Subcutaneous preadipocyte (primary cell): ENCODE measurements at places on chromosomes 3 and 15. TPM values are rescaled to one million over a fixed set of nuclear protein-coding genes. Genes with fewer than 3 reads are reported as not detected.

The SGO1 gene
- 7.0 and 12.5 TPM in 2 replicates for total RNA-seq

The RAB43 gene
- 5.1 and 8.4 TPM in 2 replicates for total RNA-seq

The FRMD5 gene
- under 0.01 and 0.20 TPM in 2 replicates for total RNA-seq

The TEX9 gene
- 4.1 and 5.5 TPM in 2 replicates for total RNA-seq

The PAK6 gene
- not detected in 2 replicates for total RNA-seq

The CDHR4 gene
- 0.37 TPM in 1 of 2 replicates, not detected in the other for total RNA-seq

The PLCB2 gene
- total RNA-seq: 0.73 and 0.78 TPM in 2 replicates

The SPESP1 gene
- total RNA-seq: 4.8 and 8.8 TPM in 2 replicates

The MLF1 gene
- total RNA-seq: 3.5 and 4.4 TPM in 2 replicates

The FAM81A gene
- 2.2 and 3.3 TPM in 2 replicates for total RNA-seq

The PCOLCE2 gene
- total RNA-seq: 28.0 and 65.8 TPM in 2 replicates

The MOBP gene
- not detected in 2 replicates for total RNA-seq

The AMIGO3 gene
- total RNA-seq: 0.37 and 1.2 TPM in 2 replicates

The CCDC33 gene
- total RNA-seq: not detected in 2 replicates

The CACNA2D3 gene
- under 0.01 TPM in 1 of 2 replicates, not detected in the other for total RNA-seq

The EXD1 gene
- total RNA-seq: not detected in 2 replicates

The CORO2B gene
- total RNA-seq: 27.6 and 34.4 TPM in 2 replicates

The ENTPD3 gene
- total RNA-seq: not detected in 2 replicates

The SUSD5 gene
- 1.1 and 2.9 TPM in 2 replicates for total RNA-seq

The TM4SF1 gene
- 442 and 577 TPM in 2 replicates for total RNA-seq

The MED12L gene
- 0.37 and 0.39 TPM in 2 replicates for total RNA-seq

The NOX5 gene
- total RNA-seq: 0.20 and 0.37 TPM in 2 replicates

The GOLGA8M gene
- total RNA-seq: 0.73 TPM in 1 of 2 replicates, not detected in the other

The POTEB3 gene
- not detected in 2 replicates for total RNA-seq

The TRH gene
- total RNA-seq: not detected in 2 replicates

The C3orf85 gene
- not detected in 2 replicates for total RNA-seq

The CLRN1 gene
- not detected in 2 replicates for total RNA-seq

The SEMA6D gene
- total RNA-seq: under 0.01 and 0.59 TPM in 2 replicates

The PP2D1 gene
- not detected in 2 replicates for total RNA-seq

The CYP19A1 gene
- total RNA-seq: 6.3 and 34.5 TPM in 2 replicates

The QTRT2 gene
- 16.2 and 27.6 TPM in 2 replicates for total RNA-seq

The CHRFAM7A gene
- total RNA-seq: 0.20 TPM in 1 of 2 replicates, not detected in the other

The NUP210 gene
- not detected in 2 replicates for total RNA-seq

The NEIL1 gene
- total RNA-seq: 2.0 and 2.9 TPM in 2 replicates

The CCRL2 gene
- total RNA-seq: under 0.01 TPM in 1 of 2 replicates, not detected in the other

The APH1B gene
- total RNA-seq: 17.0 and 20.9 TPM in 2 replicates

The KLHL18 gene
- 18.0 and 21.9 TPM in 2 replicates for total RNA-seq

The SAMD7 gene
- total RNA-seq: not detected in 2 replicates

The PPP2R3A gene
- 15.8 and 23.5 TPM in 2 replicates for total RNA-seq

The ATP11B gene
- 55.5 and 73.9 TPM in 2 replicates for total RNA-seq

The UBAP1L gene
- total RNA-seq: 2.2 TPM in 2 replicates

The SCN5A gene
- total RNA-seq: 0.20 and 0.37 TPM in 2 replicates

The PLSCR2 gene
- total RNA-seq: not detected in 2 replicates

The AADACL2 gene
- total RNA-seq: not detected in 2 replicates

The SH3GL3 gene
- total RNA-seq: under 0.01 and 0.20 TPM in 2 replicates

The RTP2 gene
- not detected in 2 replicates for total RNA-seq

The DCLK3 gene
- under 0.01 TPM in 1 of 2 replicates, not detected in the other for total RNA-seq

The HHATL gene
- not detected in 2 replicates for total RNA-seq

The AADAC gene
- under 0.01 TPM in 1 of 2 replicates, not detected in the other for total RNA-seq

The ISLR2 gene
- not detected in 2 replicates for total RNA-seq

The KCNAB1 gene
- total RNA-seq: under 0.01 TPM in 1 of 2 replicates, not detected in the other

The CHRNA7 gene
- total RNA-seq: under 0.01 TPM in 2 replicates

The TGM5 gene
- total RNA-seq: not detected in 2 replicates

The DAZL gene
- 0.37 and 0.59 TPM in 2 replicates for total RNA-seq

The KIF7 gene
- total RNA-seq: 8.8 and 10.0 TPM in 2 replicates

The FHIT gene
- total RNA-seq: 2.5 and 3.7 TPM in 2 replicates

The CPNE9 gene
- total RNA-seq: not detected in 2 replicates
